ENCODE measurements at places on chromosomes 5 and 9. TPM values are rescaled to one million over a fixed set of nuclear protein-coding genes. Genes with fewer than 3 reads are reported as not detected.

- no peak for DNase-seq
These were observed 120.2 kb upstream of the FSTL4 start for GRCh38 chr5:133732536-133732935.

Gene AHRR
- not detected for polyA plus RNA-seq

DNA sequence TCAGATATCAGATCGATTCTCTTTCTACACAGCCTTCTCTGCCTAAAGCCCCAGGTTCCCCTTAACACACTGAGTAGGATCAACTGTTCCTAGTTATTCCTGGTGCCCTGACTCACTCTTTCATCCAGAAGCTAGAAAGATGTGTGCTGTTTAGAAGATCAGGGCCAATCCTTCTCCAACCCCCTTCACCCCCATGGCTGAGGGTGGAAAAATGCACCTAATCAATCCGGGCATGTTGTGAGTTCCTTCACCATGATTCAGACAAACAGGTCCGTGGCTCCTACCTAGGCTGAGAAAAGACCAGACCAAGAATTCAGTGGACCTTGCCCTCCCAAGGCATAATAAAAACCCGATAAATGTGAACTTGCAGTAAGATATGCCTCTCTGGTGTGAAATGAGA is 85.4 kb upstream of the EQTN start:
- no peak for DNase-seq

Gene SLC4A9
- polyA plus RNA-seq = not detected

DNA sequence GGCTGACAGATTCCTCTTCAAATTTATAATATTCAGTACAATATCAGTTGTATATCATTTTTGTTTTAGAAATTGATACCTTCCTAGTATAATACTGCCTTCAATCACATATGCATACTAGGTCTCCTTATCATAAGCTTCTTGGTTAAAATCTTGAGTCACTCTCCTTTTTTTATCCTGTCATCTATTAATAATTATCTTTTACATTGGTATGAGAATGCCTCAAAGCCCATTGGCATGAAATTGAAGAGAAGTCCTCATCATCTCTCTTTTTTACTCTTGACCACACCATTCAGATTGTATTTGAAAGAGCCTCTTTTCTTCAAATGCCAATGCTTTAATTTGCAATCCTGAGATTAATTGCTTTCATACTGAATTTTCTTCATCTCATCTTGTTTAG is 810.3 kb downstream of the BRINP1 start:
- no peak for DNase-seq
